ENCODE measurements at places on chromosomes 3 and 15.

DNA sequence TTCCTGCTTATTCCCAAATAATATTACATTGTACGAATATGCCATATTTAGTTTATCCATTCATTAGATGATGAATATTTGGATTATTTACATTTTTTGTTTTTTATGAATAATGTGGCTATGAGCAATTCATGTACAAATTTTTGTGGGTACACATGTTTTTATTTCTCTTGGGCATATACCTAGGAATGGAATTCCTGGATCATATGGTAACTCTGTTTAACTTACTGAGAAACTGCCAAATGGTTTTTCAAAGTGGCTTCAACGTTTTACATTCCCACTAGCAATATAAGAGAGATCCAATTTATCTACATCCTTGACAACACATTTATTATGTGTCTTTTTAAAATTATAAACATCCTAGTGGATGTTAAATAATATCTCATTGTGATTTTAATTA is 362.0 kb upstream of the TMCO5A start:
- DNase-seq: no peak

DNA sequence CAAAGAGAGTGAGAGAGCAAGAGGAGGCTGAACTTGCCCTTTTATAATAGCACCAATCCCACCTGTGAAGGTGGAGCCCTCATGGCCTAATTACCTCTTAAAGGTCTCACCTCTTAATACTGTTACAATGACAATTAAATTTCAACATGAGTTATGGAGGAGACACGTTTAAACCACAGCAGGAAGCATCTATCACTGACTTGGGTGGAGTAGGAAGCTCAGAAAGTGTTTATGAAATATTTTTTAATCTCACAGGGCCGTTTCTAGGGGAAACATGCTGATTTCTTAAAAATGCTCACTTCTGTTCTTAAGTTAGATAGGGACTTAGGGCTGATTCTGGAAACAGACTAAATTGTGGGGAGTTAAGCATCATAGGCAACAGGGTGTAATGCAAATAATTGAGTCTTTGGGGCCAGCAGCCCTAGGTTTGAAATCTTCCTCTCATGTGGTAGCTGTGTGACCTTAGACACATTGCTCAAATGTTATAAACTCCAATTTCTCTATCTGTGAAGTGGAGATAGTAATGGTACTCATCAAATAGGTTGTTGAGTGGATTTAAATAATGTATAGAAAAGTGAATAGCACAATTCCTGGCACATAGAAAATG is 133.3 kb upstream of the KLHL25 start:
- no peak for DNase-seq

DNA sequence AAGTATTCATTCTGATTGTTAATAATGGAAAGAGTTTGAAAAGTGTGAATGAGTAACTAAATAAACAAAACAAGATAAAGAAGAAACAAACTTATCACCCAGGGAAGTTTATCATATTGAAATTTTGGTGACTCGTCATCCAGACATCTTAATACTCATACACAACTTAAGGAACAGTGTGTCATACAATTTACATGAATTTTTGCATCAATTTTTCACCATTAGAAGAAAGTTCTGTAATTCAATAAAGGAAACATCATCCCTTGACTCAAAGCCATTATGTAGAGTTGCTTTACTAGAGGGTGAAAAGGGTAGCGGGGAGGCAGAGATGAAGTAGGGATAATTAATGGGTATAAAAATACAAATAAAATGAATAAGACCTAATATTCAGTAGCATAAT is 536.2 kb downstream of the GRM7 start:
- DNase-seq: no peak

DNA sequence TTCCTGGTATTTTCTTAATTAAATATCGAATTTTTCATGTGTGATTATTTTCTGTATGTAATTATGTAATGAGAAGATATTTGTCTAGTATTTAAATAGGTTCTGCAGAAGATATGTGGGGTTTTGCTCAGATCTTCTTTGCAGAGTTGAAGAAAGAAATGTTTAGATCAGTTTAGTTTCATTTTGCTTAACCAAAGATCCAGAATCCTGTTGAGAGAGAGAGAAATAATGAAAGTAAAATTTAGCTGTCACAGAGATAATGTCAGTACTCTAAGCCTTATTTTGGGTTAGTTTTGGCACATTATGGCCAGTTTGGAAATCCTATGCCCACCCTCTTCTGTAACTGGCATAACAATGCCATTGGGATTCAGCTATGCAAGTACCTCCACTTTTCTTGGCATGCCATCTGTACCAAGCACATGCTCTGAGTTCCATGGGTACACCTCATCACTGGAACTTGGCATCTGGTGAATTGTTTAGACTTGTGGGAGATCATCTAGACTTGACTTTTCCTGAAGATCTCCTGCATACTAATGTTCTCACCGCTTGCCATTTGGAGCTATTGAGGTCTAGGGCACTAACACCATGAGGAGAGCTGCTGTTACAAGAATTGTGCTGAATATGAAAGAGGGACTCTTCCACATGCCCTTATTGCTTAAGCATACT is 30.9 kb downstream of the PLSCR1 start:
- no peak for DNase-seq

- peak; percentile 70 for DNase-seq
These were observed 54.5 kb downstream of the ST3GAL6 start for GRCh38 chr3:98817547-98818041.

DNA sequence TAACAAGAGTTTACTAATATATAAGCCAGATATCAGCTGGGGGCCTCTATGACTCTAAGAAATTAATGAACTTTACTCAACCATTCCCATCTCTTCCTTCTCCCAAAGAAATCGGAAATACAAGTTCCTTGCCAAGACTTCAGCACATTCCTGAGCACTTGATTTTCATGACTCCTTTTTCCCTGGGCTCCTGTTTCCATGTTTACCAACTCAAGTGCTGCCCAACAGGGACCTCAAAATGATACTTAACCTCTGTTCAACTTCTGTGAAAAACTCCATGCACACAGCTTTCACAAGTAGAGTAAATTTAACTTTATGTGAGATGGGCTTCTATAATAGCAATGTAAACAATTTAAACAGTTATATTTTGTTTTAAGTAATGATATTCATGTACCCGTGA is 315.8 kb upstream of the CDIN1 start:
- no peak for DNase-seq

GRCh38 chr3:189630767-189631372 is 319 bp upstream of the TP63 start:
- DNase-seq: no peak

- DNase-seq: no peak
These were observed 111.5 kb downstream of the FBN1 start for GRCh38 chr15:48533982-48534381.

DNA sequence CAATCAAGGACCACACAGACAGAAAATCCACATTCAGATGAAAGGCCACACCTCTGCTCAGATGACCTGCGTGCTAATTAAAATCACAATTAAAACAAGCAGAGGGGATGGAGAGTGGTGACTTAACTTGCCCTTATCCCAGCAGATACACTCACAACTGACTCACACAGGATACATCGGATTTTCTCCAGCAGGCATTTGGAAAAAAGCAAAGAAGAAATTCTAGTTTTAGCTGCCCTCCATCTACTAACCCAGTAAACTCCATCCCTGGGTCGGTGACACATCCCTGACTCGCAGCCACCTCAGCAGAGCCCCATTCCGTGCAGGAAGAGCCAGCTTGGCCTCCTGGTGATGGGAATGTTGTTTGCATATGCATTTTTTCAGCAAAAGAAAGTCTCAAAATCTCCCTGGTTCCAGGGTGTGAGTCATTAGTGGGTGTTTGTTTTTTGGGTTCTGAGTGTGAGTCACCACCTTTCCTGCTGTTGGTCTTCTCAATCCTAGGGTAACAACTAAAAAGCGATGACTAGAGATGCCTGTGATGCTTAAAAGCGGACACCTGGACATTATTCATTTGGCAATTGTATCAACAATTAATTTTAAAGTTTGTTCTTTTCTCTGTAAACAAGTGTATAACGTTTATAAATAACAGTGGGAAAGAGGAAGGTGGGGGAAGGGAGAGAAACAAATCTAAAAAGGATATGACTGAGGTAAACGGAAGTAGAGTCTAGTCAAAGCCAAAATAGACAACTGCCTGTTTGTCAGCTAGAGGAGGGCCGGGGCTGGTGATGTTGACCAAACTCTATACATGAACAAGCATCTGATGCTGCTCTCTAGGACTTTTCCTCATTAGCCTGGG is 49.8 kb upstream of the SLC4A7 start:
- peak; percentile 99 for DNase-seq

- DNase-seq: no peak
These were observed 3.9 kb upstream of the ARPP21 start for GRCh38 chr3:35635407-35635806.

GRCh38 chr3:69201658-69202057 is 79.3 kb upstream of the LMOD3 start:
- DNase-seq: no peak

GRCh38 chr15:92492551-92493115 is 99.0 kb downstream of the ST8SIA2 start:
- DNase-seq: no peak

GRCh38 chr3:123353850-123354233 is 95.0 kb downstream of the ADCY5 start:
- DNase-seq: no peak

- DNase-seq: no peak
These were observed 121.5 kb downstream of the PLCL2 start for GRCh38 chr3:17006132-17006852.

GRCh38 chr3:111936967-111937366 is 41.9 kb upstream of the ABHD10 start:
- peak; percentile 18 for DNase-seq

GRCh38 chr3:64685800-64686445 is 1.9 kb downstream of the ADAMTS9 start:
- DNase-seq: peak; percentile 92

DNA sequence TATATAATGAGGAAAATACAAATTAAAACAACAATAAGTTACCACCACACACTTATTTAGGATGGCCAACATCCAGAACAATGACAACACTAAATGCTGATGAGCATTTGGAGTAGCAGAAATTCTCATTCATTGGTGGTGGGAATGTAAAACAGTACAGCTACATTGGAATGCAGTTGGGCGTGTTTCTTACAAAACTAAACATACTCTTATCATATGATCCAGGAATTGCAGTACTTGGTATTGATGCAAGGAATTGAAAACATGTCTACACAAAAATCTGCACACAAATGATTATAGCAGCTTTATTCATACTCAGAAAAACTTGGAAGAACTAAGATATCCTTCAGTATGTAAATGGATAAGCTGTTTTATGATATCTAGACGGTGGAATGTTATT is 594.2 kb downstream of the ZBBX start:
- DNase-seq: no peak

GRCh38 chr3:177110895-177111294 is 86.4 kb downstream of the TBL1XR1 start:
- DNase-seq: no peak

DNA sequence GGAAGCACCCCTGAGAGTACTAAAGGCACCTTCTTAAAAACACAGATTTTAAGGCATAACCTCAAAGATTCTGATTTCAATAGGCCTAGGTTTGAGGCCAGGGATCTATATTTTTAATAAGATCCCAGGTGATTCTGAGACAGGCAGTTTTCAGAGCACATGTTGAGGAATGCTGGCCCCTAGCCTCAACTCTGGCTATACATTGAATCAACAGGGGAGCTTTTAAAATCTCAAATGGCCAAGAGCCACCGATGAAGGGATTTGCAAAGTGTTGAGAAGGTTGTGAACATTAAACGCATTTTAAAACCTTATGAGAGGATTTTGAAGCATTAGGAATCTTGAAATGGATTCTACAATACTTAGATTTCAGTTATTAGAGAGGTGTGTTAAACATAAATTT is 268.8 kb upstream of the ARHGEF26 start:
- no peak for DNase-seq

GRCh38 chr3:38479431-38480092 is 16.6 kb upstream of the EXOG start:
- DNase-seq: peak; percentile 65
